Stimulated activated CD4-positive, alpha-beta T cell treated with anti-CD3 and anti-CD28 coated beads, Interleukin-12 subunit alpha, Interleukin-12 subunit beta, amount 100 ng/mL, for 24 hours (primary cell): ENCODE measurements at places on chromosomes 5 and 9.

- DNase-seq = no peak
Observed at GRCh38 chr5:59337240-59337639, 556.3 kb downstream of the PDE4D start.

DNA sequence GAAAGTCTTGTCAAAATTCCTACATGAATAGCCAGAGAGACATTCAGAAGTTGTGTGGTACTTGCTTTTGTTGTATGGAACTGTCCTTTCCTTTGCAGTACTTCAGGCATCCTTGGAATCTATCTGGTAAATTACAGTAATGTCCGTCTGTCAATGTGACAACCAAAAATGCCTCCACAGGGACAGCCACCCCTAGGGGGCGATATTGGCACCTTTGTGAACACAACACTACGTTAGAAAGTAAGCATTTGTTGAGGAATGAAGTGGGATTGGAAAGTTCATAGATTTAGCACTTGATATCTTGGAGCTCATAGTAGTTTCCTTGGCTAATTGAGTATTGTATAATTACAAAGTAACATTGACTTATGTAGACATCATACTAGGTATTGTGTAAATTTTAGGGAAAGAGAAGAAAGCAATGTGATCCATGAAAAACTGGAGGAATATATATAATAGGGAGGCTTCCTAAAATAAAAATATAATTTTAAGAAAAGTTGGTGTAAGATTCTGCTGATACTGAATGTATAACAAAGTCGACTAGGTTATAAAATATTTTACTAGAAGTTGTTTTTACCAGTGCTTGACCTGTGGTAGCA is 32.7 kb downstream of the TMEFF1 start:
- DNase-seq = peak; percentile 73

DNA sequence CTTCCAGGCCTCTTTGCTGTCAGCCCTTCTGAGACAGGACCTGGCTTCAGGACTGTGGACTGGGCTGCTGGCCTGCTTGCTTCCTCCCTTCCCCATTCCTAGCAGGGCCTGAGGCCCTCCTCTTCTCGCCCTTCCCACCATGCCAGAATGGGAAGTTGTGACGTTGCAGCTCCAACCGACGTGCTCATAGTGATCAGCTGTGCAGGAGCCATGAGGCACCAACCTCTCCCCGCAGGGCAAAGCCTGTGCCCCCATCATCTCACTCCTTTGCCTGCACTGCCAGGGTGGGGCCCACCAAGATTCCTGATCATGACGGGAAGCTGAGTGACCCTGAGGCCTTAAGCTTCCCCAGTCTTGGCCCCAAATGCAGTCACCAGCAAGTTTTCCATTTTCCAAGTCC is 45.1 kb upstream of the GARNL3 start:
- no peak for DNase-seq

DNA sequence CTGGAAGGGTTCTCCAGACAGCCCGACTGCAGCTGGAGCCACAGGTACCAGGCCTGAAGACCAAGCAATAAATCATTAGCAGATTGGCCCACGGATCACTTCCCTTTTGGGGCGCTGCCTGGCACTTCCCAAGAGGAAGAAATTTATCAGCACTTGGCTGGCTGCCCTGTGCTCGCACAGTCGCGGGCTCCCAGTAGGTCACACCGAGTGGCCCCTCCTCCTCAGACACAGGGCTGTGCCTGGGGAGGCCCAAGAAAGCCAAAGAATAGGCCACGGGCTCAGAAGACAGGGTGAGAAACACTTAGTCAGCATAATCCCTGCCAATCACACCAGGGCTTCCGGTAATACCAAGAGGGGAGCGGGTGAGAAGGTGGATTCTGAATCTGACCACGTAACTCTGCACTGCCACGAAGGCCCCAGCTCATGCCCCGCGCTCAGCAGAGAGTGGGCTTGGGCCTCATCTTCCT is 115.7 kb upstream of the MSX2 start:
- no peak for DNase-seq

- DNase-seq = no peak
Observed at GRCh38 chr5:25851301-25851700, 1187.1 kb downstream of the CDH9 start.

- no peak for DNase-seq
Observed at GRCh38 chr5:173895401-173896165, 7.4 kb downstream of the CPEB4 start.

GRCh38 chr9:126879288-126879687 is 18.8 kb downstream of the ZBTB34 start:
- DNase-seq = no peak

DNA sequence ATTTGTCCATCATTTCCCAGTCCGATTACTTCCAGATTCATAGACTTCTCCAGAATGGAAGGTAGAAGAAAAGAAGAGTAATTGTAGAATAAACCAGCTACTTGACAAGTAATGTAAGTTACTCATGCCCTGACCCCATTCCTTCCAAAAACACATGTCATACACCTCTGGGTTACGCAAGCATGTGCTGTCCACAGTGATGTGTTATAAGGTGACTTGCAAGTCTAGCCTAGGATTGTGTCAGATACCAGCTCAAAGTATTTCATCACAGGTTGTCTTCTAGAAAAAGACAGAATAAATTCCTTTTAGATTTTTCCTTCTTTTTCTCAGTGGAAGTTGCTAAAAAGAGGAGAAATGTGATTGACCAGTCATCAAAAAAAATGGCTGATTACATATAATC is 8.0 kb upstream of the TLR4 start:
- DNase-seq = no peak

DNA sequence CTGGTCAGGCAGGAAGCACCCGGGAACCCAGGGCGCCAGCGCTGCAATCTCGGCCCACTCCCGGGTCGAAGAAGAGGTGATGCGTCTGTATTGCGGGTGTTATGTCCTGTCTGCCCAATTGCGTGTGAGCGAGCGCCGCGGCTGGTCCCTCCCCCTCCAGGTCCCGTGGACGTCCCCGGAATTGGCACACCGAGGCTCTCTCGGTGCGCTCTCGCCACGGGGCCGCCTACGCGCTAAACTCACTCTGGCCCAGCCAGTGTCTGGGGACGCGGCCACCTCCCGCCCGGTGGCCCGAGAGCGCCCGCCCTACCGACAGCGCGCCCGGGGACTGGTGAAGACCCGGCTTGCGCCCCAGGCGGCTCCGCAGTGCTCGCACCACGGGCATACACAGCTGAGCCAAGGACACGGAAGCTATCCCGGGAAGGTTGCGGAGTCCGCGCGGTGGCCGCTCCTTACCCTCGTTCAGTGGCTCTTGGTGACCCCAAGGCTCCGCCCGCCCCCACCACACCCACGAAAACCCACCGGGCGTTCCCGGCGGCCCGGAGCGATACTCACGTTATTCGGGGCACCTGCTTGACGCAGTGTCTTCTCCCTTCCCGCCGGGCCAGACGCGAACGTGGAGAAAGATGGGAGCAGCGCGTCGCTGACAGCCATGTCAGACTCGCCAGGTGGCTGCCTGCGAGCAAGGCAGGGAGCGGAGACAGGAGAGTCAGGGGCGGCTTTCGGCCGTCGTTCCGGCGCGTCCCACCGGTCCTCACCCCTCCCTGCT is 1.0 kb downstream of the KLF4 start:
- no peak for DNase-seq

DNA sequence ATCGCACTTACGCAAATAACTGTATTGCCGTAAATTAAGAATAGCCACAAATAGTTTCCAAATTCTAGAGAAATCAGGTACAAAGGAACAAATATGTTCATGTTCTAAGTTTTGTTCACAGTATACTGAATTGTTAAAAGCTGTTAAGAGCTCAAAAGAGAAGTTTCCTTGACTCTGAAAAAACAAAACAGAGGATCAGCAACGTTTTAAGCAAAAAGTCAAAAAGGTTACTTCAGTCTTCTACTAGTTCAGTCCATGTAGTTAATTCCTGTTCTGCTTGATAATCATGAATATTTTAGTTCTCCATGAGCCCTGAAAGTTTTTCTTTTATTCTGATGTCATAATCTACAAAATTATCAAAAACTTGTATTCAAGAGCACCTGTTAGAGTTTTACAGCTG is 128.6 kb upstream of the MAST4 start:
- DNase-seq = no peak

- DNase-seq = no peak
Observed at GRCh38 chr9:131111186-131111853, 14.1 kb upstream of the NUP214 start.

- no peak for DNase-seq
Observed at GRCh38 chr5:98989727-98990126, 60.9 kb upstream of the CHD1 start.

DNA sequence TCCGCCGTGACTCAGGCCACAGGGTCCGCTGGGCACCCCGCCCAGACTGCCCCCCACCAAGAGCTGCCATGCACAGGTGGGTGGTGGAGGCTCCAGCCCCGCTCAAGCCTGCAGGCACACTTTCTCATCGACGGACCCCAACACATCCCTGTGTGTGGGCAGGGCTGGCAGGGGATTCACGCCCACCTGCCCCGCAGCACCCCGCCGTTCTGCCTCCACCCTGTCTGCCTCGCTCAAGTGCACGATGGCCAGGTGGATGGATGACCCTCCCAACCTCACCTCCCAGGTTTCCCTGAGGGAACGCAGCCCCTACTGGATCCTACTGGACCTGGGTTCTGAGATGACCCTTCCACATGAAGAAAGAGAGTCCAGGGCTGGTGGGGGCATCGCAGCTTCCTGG is 26.1 kb upstream of the FCN1 start:
- no peak for DNase-seq
